Suppressor macrophage (primary cell): ENCODE measurements at places on chromosomes 6 and 20.

DNA sequence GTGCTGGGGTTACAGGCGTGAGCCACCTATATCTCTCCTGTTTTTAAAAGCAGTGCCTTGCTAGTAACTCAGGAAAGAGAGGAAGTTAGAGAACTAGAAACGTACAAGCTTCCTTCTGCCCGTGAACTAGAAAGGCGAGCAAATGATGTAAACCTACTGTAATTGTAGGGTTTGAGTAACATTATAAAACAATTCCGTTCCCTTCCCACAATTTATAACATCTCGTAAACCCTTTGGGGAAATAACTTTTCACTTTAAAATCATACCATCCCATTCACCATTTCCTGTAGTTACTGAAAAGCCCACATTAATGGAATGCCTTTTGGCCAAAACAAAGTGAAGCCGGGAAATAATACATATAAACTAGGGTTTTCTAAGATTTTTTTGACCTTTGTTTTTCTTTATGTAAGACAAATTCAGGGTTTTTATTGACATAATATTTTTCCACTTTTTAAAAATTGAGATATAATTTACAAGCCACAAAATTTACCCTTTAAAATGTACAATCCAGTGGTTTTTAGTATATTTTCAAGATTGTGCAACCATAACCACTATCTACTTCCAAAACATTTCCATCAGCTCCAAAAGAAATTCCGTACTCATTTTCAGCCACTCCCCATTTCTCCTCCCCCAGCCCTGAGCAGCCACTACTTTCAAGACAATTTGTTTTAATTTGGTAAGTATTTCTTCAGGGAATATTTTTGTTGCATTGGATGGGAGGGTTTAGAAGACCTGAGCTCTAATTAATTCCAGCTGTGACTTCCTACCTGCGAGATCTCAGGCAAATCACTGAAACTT, 175.1 kb upstream of the PDE10A start:
- no peak for DNase-seq

DNA sequence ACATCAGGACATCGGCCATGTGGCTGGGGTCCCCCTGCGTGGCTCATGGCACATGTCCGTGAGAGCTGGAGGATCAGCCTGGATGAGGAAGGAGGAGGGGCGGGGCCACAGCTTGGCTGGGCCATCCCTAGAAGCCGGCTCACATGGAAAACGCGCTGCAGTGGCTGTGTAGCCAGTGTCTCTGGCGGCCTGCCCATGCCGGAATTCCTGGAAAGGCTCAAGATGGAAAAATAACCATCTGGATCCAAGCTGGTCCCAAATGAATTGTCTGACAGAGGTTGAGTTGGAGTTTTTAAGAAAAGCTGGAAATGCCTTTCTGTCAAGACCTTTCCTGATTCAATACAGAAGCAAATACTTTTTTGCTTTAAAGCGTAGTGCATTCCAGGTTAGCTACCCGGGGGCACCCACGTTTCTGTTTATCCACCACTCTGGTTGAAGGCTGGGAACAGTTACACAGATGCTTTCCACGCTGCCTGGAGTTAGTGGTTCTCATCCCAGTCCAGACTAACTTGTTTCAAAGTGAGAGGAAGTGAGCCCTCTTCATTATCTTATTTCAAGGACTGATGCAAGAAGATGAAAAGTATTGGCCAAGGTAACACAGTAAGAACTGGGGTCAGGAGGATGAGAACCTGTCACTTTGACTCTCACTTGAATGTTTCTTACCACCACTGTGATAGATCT, 99.0 kb downstream of the GMPR start:
- DNase-seq, result no peak

GRCh38 chr6:32369660-32370059, 2.0 kb downstream of the TSBP1 start:
- DNase-seq, result peak; percentile 10

- peak; percentile 63 for DNase-seq
These were observed 15.4 kb upstream of the IP6K3 start for GRCh38 chr6:33761922-33762629.

DNA sequence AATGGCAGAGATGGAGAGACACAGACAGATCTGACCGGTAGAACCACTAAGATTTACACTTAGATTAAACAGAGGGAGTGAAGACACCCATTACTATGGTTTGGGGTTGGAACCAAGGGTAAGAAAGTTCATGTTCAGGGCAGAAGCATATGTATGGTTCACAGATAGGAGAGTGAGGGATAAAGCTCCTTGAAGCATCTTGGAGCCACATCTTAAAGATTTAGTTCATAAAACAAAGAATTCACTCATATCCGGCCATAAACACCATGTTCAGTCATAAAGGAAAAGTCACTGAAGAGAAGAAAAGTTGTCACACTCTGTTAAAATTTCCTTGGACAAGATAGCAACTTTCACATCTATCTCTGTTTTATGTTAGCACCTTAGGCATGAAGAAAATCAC, 18.0 kb downstream of the STX7 start:
- no peak for DNase-seq

- peak; percentile 80 for DNase-seq
These were observed 2.3 kb upstream of the OCSTAMP start for GRCh38 chr20:46552460-46553420.

DNA sequence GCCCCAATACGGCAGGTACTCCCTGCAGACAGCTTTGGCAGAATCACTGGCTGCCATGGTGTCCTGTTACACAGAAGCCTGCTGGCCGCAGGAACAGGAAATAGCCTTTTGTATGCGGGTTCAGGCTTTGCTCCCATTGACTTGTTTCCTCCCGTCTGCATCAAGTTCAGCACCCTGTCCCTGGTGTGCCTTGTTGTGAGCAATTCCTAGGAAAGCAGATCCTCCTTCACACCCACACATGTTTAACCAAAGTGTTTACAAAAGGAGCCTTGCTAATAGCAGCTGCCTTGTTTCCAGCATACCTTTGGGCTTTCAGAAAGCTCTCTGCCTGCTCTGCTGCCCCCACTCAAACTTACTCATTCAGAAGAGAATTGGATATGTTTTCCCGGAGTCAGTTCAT, 127.2 kb upstream of the SUPT3H start:
- DNase-seq, result no peak

DNA sequence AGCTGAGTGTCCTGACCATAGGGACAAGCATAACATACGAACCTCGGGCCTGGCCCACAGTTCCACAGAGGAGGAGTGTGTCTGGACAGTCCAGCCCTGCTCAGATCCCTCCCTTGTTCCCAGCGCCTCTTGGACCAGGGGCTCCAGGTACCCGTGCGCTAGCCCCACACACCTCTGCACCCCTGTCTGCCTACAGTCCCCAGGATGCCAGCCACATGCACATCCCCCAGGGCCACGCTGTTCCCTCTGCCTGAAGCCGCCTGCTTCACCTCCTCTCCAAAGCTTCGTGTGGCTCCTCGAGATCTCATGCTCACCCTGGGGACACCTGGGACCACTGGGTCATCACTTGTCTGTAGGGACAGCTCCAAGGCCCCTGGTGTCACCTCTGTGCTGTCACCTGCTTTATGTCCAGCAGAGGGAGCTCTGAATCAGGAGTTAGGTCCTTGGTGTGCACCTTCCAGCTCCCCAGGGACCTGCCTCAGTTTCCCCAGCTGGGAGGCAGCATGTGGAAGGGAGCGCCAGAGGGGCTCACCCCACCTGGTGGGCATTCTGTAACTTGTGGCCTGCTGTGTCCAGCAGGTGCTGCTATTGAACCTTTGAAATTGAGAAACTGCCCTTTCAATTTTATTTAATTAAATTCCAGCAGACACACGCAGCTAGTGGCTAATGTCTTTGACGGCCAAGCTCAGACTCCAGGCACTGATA, 7.3 kb upstream of the YTHDF1 start:
- peak; percentile 72 for DNase-seq
